CD4-positive, CD25-positive, alpha-beta regulatory T cell (primary cell): ENCODE measurements at places on chromosomes 3 and 15. TPM values are rescaled to one million over a fixed set of nuclear protein-coding genes. Genes with fewer than 3 reads are reported as not detected.

Gene NEO1
- polyA plus RNA-seq: 0.45 TPM

Gene PAQR5
- not detected for polyA plus RNA-seq

Gene CFAP44
- 0.71 TPM for polyA plus RNA-seq

Gene CPLX3
- polyA plus RNA-seq: not detected

Gene C3orf20
- not detected for polyA plus RNA-seq

Gene FBXW12
- not detected for polyA plus RNA-seq

Gene RIOX2
- polyA plus RNA-seq: 26.0 TPM

Gene C3orf52
- polyA plus RNA-seq: 0.40 TPM

Gene STAB1
- not detected for polyA plus RNA-seq

Gene PTPRG
- polyA plus RNA-seq: not detected

Gene FBXO40
- polyA plus RNA-seq: 0.18 TPM

Gene MOBP
- not detected for polyA plus RNA-seq

Gene TMIE
- 1.5 TPM for polyA plus RNA-seq

Gene DNASE1L3
- polyA plus RNA-seq: not detected

Gene UROC1
- not detected for polyA plus RNA-seq

Gene GABRA5
- polyA plus RNA-seq: not detected

Gene ALG3
- polyA plus RNA-seq: 58.7 TPM

Gene AGBL1
- polyA plus RNA-seq: not detected

Gene EID1
- 274 TPM for polyA plus RNA-seq

Gene C3orf22
- polyA plus RNA-seq: not detected

Gene ROBO2
- polyA plus RNA-seq: not detected

Gene GPR62
- polyA plus RNA-seq: not detected

Gene PYGO1
- polyA plus RNA-seq: not detected

Gene KBTBD13
- polyA plus RNA-seq: not detected

Gene SST
- not detected for polyA plus RNA-seq

Gene ANKRD63
- polyA plus RNA-seq: not detected

Gene VIPR1
- 10.7 TPM for polyA plus RNA-seq

Gene TGFBR2
- polyA plus RNA-seq: 78.6 TPM

Gene AMOTL2
- polyA plus RNA-seq: not detected

Gene CLDN18
- not detected for polyA plus RNA-seq

Gene MKRN3
- 2.5 TPM for polyA plus RNA-seq

Gene BCHE
- polyA plus RNA-seq: not detected

Gene FAM43A
- 9.4 TPM for polyA plus RNA-seq

Gene SEMA5B
- polyA plus RNA-seq: not detected

Gene CCDC54
- not detected for polyA plus RNA-seq

Gene ADAMTSL3
- not detected for polyA plus RNA-seq

Gene EXD1
- not detected for polyA plus RNA-seq

Gene LYSMD2
- 44.1 TPM for polyA plus RNA-seq

Gene CNBP
- polyA plus RNA-seq: 1,097 TPM

Gene RPL32
- 2,758 TPM for polyA plus RNA-seq

Gene CERS3
- polyA plus RNA-seq: not detected

Gene FAM227B
- 15.1 TPM for polyA plus RNA-seq

Gene GRK7
- polyA plus RNA-seq: not detected

Gene TRPC1
- 0.78 TPM for polyA plus RNA-seq

Gene HOMER2
- 2.6 TPM for polyA plus RNA-seq

Gene GOLGA8K
- not detected for polyA plus RNA-seq
